ENCODE measurements at places on chromosomes 4 and X. TPM values are rescaled to one million over a fixed set of nuclear protein-coding genes. Genes with fewer than 3 reads are reported as not detected.

- DNase-seq = no peak
These were observed 41.1 kb downstream of the AFF2 start for GRCh38 chrX:148541584-148541940.

GRCh38 chr4:3313139-3313538 is 20.3 kb downstream of the RGS12 start:
- DNase-seq = no peak

PITX2 gene
- total RNA-seq = not detected

DNA sequence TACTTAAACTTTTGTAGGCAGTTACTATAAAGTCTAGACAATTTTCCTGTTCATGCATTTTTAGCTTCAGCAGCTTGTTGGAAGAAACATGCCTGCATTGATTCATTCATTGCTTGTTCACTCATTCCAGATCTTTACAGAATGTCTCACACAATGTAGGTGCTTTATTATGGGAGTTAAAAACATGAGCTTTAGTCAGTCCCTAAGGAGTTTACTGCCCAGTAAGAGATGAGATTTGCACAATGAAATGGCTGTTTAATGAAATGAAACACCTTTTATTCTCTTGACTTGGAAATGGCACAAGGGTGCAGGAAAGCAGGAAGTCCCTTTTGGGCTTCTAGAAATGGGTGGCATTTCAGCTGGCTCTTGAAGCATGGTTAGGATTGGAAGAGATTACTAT is 2.9 kb downstream of the NOCT start:
- no peak for DNase-seq

DNA sequence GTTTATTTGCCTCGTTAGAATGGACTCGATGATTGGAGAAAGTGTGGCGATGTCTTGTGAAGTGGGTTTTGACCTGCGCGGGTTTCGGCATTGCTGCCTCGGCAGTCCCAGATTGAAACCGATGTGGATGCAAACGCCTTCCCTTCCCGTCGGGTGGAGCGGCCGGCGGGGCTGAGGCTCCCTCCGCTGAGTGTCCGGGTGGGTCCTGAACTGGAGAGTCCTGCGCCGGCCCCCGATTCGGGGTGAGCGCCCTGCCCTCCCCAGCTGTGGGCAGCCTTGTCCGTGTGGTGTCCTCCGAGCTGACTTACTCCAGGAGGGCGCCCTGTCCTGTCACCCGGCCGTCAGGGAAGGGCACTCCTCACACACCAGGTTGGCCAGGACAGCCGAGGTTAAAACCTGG is 75.3 kb upstream of the PSAPL1 start:
- no peak for DNase-seq
